Activated gamma-delta T cell treated with Interleukin-2 at 50 U/mL for 16 hours (primary cell): ENCODE measurements at places on chromosomes 2 and 18.

- no peak for DNase-seq
Observed at GRCh38 chr2:238771639-238772038, 76.2 kb upstream of the TWIST2 start.

GRCh38 chr2:34724107-34724506, 1125.0 kb upstream of the FAM98A start:
- no peak for DNase-seq

- DNase-seq: no peak
Observed at GRCh38 chr2:165635532-165635931, 158.5 kb downstream of the GALNT3 start.

GRCh38 chr2:32699151-32699550, 71.3 kb downstream of the TTC27 start:
- no peak for DNase-seq

DNA sequence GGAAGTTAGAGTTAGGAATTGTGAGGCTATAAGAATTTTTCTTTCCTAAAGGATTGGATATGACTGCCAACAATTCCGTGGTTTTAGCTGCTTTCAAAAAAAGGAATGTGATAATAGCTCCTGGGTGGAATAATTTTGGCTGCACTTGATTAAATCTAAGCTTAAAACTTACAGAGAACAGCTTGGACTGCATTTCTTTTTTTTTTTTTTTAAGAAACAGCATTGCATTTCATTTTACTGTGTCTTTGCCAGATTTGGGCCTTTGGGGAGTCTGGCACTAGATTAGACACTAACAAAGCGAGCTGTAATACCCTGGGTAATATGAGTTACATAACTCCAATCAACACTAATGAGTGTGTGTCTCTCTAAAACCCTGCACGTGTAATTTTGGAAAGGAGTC, 37.8 kb upstream of the ZNF397 start:
- no peak for DNase-seq

DNA sequence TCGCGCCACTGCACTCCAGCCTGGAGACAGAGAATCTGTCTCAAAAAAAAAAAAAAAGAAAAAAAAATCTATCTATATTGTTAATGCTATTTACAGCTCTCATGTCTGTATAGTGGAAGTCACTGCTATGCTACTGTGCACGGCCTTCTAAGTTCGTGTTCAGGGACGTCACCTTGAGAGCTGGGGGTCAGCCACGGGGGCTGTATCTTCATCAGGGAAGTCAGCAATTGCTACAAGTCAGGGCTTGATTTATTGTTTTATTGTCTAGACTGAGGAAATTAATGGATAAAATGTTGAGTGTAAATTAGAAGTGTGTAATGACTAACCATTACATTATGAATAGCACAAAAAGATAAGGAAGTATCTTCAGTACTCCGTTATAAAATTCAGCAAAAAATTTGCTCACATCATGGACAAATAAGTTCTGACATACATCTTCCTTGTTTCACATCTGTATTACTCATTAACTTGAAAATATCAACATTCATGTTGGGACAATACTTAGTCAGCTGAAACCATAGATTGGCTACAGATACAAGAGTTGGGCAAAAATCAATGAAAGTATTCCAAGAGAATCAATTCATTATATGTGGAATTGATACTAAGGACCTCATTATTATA, 136.6 kb upstream of the SEC11C start:
- DNase-seq: no peak

DNA sequence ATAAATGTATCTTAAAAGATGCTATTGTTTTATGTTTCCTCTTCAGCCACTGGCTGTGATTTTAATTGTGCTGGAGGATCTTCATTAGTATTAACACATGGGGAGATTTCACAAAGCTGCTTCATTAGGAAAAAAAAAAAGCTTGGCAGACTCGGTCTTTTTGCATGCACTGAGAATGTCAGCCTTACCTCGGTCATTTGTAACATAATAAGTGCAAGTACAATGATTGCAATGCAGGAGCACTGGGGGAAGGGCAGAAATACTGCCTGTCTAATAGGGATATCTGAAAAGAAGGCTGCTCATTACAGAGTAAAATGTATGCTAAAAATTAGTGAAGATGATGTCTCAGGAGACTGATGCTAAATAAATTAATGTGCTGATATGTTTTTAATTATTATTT, 1.3 kb upstream of the BAZ2B start:
- DNase-seq: no peak

GRCh38 chr2:56084111-56084901, 99.5 kb upstream of the CCDC85A start:
- no peak for DNase-seq

GRCh38 chr18:62894681-62895390, 179.5 kb downstream of the PHLPP1 start:
- DNase-seq: no peak

DNA sequence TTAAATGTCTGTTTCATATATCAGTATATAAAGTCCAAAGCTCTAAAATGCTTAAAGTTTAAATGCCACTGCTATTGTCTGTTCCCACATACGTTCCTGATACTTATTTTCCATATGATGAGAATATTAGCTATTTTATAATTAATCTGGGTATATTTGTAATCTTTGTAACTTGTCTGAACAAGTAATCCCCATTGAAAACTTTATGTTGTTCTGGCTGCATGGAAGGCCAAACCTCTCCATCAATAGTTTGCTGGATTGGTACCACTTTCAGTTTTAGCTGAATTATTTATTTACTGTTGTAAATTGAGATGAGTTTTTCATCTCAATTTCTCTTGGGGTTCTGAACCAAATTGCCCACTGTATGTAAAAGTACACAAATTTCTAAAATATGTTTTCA, 1.5 kb downstream of the MBD5 start:
- DNase-seq: no peak

DNA sequence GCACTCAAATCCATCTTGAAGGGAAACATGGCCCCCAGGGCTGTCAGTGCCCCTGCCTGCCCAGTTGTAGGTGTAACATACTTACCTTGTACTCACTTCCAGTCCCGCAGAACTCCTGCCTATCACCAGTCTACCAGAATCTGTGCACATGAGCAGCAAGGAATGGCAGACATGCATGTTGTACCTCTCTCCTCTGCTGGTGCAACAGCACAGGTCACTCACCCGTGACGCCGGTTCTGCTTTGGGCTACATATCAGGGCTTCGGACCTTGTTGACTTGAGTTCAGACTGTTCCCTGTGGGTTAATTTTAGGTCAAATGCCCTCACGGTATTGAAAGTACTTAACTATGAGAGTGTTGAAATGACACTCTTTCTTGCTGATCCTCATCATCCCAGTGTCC, 215.7 kb downstream of the TPGS2 start:
- DNase-seq: no peak

DNA sequence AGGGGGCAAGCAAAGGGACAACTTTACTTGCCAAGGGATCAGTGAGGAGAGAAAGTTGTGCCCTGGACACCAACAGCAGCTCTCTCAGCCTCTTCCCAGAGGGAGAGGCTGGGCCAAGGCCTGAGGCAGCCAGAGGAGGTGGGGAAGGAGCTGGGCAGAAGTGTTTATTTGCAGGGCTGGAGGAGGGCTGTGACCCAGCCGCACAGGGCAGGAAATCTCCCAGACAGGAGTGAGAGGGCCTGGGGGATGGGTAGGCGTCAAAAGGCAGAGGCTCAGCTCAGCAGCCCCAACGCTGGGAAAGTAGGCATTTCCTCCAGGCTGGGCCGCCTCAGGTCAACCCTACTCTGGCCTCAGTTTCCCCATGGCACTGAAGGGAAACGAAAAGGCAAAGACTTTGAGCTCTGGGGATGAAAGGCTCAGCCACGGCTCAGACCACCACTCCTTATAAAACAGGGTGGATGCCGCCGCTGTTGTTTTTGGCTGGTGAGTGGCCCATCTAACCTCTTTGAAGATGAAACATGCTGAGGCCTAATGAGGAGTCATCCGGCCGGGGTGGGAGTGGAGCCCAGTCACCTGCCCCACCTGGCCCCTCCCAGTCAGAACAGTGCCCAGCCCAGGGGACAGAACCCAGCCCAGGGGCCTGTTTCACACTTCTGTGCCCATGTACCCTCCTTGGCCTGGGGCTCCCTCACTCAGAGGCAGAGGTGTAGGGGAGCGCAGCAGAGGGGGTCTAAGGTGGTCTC, 21.9 kb upstream of the SEMA4C start:
- DNase-seq: peak; percentile 41

- no peak for DNase-seq
Observed at GRCh38 chr2:210049831-210050230, 47.4 kb downstream of the RPE start.

GRCh38 chr2:220148471-220149248, 521.2 kb downstream of the SLC4A3 start:
- DNase-seq: no peak

DNA sequence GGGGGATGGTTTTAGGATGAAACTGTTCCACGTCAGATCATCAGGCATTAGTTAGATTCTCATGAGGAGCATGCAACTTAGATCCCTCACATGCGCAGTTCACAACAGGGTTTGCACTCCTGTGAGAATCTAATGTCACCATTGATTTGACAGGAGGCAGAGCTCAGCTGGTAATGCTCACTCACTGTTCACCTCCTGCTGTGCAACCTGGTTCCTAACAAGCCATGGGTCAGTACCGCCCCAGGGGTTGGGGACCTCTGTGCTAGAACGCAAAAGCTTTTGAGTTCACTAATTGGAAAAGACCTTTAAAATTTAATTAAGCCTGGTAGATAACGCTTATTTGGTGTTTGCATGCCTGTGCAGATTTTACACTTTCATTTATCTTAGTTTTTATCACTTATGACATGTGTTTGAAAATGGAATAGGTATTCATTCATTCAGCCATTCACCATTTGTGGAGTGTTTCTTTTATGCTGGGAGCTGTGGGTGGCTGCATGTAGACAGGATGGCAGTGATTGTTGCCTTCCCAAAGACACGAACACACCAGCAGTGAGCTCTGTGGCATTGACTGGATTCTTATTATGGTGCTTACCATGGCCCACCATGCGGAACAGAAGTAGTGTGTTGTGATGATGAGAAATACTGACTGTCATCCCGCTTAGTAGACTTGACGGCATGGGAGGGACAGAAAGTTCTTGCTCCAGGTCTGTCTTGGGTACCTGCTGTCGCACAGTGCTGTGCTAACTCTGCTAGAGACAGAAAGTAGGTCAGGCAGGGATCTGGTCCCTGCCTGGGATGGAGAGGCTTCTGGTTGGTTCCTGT, 6.4 kb downstream of the RAB31 start:
- DNase-seq: no peak

GRCh38 chr2:234372506-234372905, 124.4 kb downstream of the ARL4C start:
- no peak for DNase-seq

- no peak for DNase-seq
Observed at GRCh38 chr2:71798266-71799012, 345.1 kb downstream of the DYSF start.

DNA sequence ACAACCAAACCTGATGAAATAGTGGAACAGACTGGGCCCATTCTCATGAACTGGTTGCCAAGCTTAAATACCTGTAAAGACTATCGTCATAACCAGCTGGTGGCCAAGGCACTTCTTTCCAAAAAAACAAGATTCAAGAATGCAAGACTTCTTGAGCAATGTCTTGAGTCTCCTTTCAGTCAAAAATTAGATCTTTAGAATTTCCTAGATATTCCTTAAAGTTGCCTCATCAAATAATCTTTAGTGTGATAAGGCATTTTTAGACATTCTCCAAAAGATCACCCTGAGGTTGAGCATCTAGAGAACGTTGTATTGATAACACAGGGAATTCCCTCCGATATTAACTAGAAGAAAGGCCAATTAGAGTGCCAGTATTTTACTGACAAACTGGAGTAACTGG, 236.4 kb upstream of the MEX3C start:
- DNase-seq: no peak

DNA sequence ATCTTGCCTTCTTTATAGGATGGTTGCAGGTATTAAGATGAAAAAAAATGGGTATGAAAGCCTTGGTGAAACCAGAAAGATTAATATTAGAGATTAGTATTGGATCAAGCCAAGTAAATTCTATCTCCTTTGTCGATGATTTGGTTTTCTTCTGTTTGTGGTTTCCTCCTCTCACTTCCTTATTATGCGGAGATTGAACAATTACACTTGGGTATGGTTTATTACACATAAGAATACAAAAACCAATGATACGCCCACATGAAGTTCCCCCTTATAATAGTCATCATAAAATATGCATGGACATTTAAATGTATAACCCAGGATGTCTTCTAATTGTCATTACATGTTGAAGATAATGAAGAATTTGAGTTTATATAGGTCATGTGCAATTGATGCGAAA, 4.9 kb downstream of the LTBP1 start:
- no peak for DNase-seq

- DNase-seq: no peak
Observed at GRCh38 chr2:21047141-21048009, 3.5 kb upstream of the APOB start.

- DNase-seq: no peak
Observed at GRCh38 chr2:70557171-70557838, 3.7 kb upstream of the TGFA start.

- DNase-seq: no peak
Observed at GRCh38 chr2:74416778-74417177, 4.6 kb downstream of the C2orf81 start.
